ENCODE measurements at places on chromosomes 4 and X. TPM values are rescaled to one million over a fixed set of nuclear protein-coding genes. Genes with fewer than 3 reads are reported as not detected.

The COL4A6 gene
- 11.9 TPM for total RNA-seq

The ZNF185 gene
- 2.0 TPM for total RNA-seq

The RAB41 gene
- total RNA-seq, result not detected

The TBX22 gene
- not detected for total RNA-seq

The HSFX2 gene
- 0.14 TPM for total RNA-seq

The SORCS2 gene
- 0.22 TPM for total RNA-seq

The PFKFB1 gene
- not detected for total RNA-seq

The MAP7D2 gene
- 0.22 TPM for total RNA-seq

Measured in placental pericyte (primary cell).